Vagina (tissue), 2 donors: ENCODE measurements at places on chromosomes 16 and 17. TPM values are rescaled to one million over a fixed set of nuclear protein-coding genes. Genes with fewer than 3 reads are reported as not detected.

The ZFP3 gene
- 3.4 TPM for total RNA-seq

DNA sequence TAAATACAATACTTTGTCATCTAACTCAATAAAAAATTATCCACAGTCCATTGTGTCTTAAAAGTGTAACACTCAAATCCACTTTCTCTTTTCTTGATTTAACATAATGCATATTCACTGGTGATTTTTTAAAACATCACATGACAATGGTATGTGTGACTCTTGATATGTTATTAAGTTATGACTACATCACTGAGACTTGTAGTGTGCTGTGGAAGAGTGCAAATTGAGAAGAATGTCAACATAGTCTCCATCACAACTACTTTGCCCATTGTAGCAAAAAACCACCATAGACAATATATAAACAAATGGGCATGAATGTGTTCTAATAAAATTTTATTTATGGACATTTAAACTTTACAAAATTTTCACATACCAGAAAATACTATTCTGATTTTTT, 380.7 kb upstream of the PMFBP1 start:
- no peak overlapping the region for H3K4me3 ChIP-seq
- no peaks in the 10 kb centered on the region for H3K27me3 ChIP-seq
- no peaks in the 10 kb centered on the region for H3K4me1 ChIP-seq
- no peaks in the 10 kb centered on the region for H3K36me3 ChIP-seq
- H3K27ac ChIP-seq, result no peak overlapping the region
- DNase-seq, result no peak

GRCh38 chr17:48756830-48757251, 28.3 kb upstream of the HOXB13 start:
- no peak overlapping the region for H3K4me3 ChIP-seq
- no peak overlapping the region for H3K27ac ChIP-seq
- no peaks in the 10 kb centered on the region for H3K36me3 ChIP-seq
- H3K4me1 ChIP-seq, result peaks cover 25% of the 10 kb centered on the region
- no peak for DNase-seq
- peaks cover 4% of the 10 kb centered on the region for H3K27me3 ChIP-seq

GRCh38 chr16:82194086-82194485, 24.1 kb upstream of the MPHOSPH6 start:
- no peak for DNase-seq
- H3K27ac ChIP-seq, result no peak overlapping the region
- H3K27me3 ChIP-seq, result no peaks in the 10 kb centered on the region
- no peaks in the 10 kb centered on the region for H3K36me3 ChIP-seq
- no peak overlapping the region for H3K4me3 ChIP-seq

GRCh38 chr16:71670537-71670936, 44.6 kb downstream of the MARVELD3 start:
- DNase-seq, result no peak
- no peak overlapping the region for H3K4me3 ChIP-seq
- no peaks in the 10 kb centered on the region for H3K4me1 ChIP-seq

DNA sequence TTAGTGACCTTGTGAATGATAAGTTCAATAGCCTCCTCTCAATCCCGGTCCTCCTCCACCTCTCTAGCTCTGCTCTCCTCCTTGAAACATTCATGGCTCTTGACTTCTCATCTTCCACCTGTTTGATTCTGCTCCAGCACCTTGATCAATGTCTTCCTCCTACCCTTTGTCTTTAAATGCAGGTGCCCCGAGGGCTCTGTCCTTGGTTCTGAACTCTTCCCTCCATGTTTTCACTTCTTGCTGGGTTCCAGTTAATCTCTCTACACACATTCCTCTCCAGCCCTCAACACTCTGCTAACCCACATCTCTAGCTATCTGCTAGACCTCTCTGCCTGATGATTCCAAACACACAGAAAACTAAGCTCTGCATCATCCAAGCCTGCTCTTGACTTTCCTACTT, 13.4 kb downstream of the CD300E start:
- no peak overlapping the region for H3K27ac ChIP-seq
- peaks cover 8% of the 10 kb centered on the region for H3K4me1 ChIP-seq
- H3K27me3 ChIP-seq, result no peaks in the 10 kb centered on the region
- no peak overlapping the region for H3K4me3 ChIP-seq

DNA sequence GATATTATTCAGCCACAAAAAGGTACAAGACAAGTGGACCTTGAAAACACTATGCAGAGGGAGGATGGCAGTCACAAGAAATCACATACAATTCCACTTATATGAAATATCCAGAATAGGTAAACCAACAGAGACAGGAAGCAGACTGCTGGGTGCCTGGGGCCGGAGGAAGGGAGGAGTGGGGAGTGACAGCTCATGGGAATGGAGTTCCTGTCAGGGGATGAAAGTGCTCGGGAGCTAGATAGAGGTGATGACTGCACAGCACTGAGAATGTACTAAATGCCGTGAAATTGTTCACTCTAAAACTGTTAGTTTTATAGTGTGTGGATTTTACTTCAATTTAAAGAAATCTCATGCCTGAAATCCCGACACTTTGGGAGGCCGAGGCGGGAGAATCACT, 74.2 kb upstream of the MED9 start:
- no peaks in the 10 kb centered on the region for H3K36me3 ChIP-seq
- H3K4me3 ChIP-seq, result no peak overlapping the region
- no peak for DNase-seq
- no peak overlapping the region for H3K27ac ChIP-seq
- H3K4me1 ChIP-seq, result peaks cover 17% of the 10 kb centered on the region
- H3K27me3 ChIP-seq, result no peaks in the 10 kb centered on the region
